ENCODE measurements at places on chromosomes 12 and 14.

DNA sequence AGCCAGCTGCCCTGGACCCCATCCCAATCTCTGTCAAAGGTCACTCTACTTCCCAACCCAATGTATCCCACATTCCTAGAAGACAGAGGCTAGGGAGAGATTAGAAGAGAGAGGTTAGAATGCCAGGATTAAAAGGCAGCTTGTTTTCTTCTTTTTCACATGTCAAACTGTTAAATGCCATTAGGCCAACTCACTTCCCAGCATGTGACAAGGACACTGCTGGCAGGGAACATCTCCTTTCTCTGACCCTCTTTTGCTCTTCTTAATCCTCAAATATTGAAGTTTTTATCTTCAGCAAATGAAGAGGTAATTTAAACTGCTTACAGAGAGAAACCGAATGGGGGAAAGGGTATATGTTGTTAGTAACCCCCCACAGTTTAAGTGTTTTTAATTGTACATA lies 89.1 kb downstream of the BBS10 start:
- DNase-seq: no peak

- DNase-seq: peak; percentile 8
These were observed 884 bp downstream of the CAPRIN2 start for GRCh38 chr12:30753751-30754382.

GRCh38 chr12:24078318-24078765 lies 128.9 kb upstream of the SOX5 start:
- no peak for DNase-seq

DNA sequence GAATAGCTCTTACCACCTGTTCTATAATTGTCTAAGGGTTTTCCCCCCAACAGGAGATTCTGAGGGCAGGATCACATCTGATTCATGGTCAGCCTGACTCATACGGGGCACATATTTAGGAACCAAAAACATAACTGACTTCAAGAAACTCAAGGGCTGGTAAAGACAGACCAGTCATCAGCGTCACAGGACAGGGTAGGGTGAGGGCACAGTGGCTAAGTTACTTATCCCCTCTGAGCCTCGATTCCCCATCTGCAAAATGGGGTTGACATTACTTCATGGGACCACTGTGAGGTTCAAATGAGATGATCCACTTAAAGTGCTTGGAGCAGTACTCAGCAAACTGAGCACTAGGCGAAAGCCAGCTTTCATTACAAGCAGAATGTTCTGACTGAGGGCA lies 606 bp downstream of the CINP start:
- DNase-seq: peak; percentile 14

DNA sequence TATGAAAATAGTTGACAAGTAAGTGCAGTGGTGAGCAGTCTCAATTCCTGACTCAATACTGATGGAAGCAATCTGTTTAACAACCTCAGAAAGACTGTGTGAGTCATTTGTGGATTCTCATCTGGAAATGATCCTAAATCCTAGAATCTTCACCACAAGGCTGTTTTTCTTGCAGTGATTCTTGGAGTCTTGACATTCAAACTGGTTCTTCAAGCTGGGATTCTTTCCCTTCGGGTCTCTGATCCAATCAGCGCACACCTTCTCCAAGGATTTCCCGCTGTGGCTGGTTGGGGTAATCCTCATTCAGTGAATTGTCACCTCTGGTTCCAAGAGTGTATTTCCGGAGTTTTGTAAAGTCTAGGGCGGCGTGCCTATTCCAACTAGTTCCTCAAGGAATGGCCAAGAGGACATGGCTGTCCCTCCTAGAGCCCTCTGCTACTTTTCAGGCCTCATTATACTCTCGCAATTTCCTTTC lies 37.7 kb upstream of the FOXJ2 start:
- DNase-seq: peak; percentile 96

- DNase-seq: no peak
These were observed 122.9 kb downstream of the PPHLN1 start for GRCh38 chr12:42448841-42449240.

- DNase-seq: no peak
These were observed 71.8 kb downstream of the CCDC60 start for GRCh38 chr12:119406308-119406707.

DNA sequence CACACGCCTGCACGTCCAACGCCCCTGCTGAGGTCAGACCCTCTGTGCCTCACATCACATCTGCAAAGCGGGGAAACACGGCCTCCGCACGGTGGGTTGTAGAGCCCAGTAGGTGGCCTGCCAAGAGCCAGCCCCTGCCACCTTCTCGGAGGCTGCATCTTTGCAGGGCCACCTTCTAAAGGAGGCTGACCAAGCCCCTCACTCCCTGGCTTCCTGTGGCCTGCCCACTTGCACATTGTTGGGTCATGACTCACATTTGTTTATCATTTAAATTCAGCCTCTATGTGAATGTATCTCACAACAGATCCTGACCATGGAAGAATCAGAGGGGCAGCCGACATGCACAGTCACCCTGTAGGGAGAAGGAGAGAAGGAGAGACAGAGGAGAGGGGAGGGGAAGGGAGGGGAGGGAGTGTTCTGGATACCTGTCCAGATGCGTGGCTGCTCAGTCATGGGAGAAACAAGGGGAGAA lies 319.5 kb upstream of the DIO3 start:
- DNase-seq: no peak
